ENCODE measurements at places on chromosomes 13 and 19.

GRCh38 chr13:42977219-42977659 is 14.8 kb downstream of the EPSTI1 start:
- no peak for DNase-seq
- no peaks in the 10 kb centered on the region for H3K27me3 ChIP-seq
- H3K4me1 ChIP-seq: no peaks in the 10 kb centered on the region
- no peak overlapping the region for H3K27ac ChIP-seq
- no peak overlapping the region for H3K4me3 ChIP-seq
- H3K36me3 ChIP-seq: no peaks in the 10 kb centered on the region

DNA sequence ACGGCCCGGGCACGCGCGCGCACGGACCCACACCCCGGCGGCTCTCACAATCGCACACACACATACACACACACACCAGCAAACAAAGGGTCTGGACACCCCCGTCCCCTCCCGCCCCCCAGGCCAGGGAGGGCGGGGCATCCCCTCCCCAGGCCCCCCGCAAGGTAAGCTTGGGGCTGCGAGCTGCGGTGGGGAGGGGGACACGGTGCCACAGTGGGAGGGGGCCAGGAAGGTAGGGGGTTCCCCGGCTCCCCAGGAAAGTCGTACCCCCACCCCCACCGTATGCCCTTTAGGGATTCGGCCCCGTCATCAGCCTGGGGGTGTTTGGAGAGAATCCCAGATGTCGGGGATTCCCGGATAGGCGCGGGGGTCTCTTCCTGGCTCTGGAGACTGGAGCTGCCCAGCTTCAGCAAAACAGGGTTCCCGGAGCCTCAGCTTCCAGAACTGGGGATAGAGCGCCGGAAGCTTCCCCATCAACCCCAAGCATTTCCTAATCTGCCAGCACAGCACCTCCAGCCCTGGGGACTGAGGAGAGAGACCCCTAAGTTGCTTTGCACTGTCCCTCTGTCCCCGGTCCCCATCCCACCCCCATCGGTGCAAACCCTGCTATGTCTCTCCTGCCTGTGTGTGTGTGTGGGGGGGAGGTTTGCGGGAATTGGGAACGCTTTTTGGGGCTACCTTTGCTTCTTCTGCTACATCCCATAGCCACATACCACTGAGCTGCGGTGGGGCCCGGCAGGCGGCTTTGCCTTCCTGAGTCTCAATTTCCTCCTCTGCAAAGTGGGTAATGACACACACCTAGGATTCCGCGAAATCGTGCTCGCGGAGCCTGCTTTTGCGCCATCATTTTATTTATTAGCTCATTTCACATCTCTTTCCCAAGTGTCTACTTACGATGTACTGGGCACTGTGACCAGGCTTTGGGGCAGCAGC is 1.8 kb upstream of the CDC37 start:
- peaks cover 7% of the 10 kb centered on the region for H3K36me3 ChIP-seq
- H3K27me3 ChIP-seq: peaks cover 24% of the 10 kb centered on the region
- no peak for DNase-seq

- H3K27me3 ChIP-seq: no peaks in the 10 kb centered on the region
- no peaks in the 10 kb centered on the region for H3K4me1 ChIP-seq
- no peaks in the 10 kb centered on the region for H3K36me3 ChIP-seq
- H3K27ac ChIP-seq: no peak overlapping the region
- no peak for DNase-seq
Observed at GRCh38 chr13:106609116-106609515, 41.2 kb upstream of the ARGLU1 start.

DNA sequence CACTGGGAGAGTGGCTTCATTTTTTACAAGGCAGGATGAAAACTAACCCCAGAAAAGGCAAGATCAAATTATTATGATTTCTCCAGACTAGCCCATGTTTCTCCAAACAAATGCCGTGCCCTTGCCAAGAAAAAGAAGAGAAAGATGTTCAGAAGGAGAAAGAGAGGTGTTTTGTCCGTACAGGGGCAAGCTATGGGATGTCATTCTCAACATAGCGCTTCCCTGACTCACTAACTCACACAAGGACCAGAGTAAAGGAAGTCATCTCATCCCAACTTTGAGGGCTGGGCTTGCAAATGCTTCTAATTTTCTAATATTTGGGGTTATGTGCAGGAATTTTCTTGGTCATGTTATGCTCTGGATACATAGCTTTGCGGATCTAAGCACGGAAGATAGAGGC is 224.2 kb upstream of the MAB21L1 start:
- H3K4me1 ChIP-seq: peaks cover 3% of the 10 kb centered on the region
- H3K4me3 ChIP-seq: no peak overlapping the region
- H3K36me3 ChIP-seq: no peaks in the 10 kb centered on the region
- no peak overlapping the region for H3K27ac ChIP-seq

DNA sequence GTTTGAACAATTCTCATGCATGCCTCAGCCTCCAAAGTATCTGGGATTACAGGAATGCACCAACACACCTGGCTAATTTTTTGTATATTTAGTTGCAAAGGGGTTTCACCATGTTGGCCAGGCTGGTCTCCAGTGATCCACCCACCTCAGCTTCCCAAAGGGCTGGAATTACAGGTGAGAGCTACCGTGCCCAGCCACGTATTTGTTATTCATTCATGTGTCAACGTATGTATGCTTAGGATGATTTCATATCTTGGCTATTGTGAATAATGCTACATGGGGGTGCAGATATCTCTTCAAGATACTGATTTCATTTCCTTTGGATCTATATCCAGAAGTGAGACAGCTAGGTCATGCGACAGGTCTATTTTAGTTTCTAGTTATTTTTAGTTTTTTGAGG is 113.4 kb downstream of the TSHZ3 start:
- H3K27ac ChIP-seq: no peak overlapping the region
- H3K27me3 ChIP-seq: no peaks in the 10 kb centered on the region
- DNase-seq: no peak
- H3K4me3 ChIP-seq: no peak overlapping the region
- peaks cover 4% of the 10 kb centered on the region for H3K4me1 ChIP-seq

DNA sequence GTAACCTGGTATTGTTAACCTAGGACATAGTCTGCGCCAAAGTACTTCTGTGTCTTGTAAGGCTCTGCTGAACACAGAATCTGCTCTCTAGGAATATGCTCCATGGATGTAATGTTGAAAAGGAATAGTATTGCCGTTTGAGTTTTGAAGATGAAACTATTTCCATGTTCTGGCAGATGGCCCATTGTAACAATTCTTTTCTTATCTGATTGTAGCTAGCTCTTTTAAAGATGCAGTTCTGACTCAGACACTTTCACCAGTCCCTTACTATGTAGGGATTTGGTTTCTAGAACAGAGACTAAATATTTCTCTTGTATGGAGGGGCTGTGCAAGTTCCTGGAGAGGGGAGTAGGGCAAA is 185.6 kb downstream of the MTUS2 start:
- H3K27ac ChIP-seq: no peak overlapping the region
- H3K4me1 ChIP-seq: no peaks in the 10 kb centered on the region
- no peak overlapping the region for H3K4me3 ChIP-seq
- no peak for DNase-seq
- H3K27me3 ChIP-seq: no peaks in the 10 kb centered on the region

DNA sequence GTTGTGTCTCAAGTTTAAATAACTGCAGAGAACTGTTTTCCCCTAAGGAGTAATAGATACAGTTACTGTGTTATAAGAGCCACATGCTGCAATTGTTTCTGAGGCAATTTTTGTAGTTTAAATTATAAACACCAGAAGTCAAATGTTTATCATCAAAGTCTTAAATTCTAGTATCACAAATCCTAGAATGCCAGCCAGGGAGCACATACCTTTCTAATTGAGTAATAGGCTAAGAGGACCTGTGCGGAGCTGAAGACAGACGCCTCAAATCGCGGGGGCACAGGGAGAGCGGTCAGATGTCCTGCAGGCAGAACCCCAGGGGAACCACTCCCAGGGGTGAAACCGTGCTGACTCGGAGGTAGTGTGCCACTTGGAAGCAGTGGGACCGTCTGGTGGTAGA is 65.2 kb upstream of the TNFRSF19 start:
- H3K27me3 ChIP-seq: no peaks in the 10 kb centered on the region
- peak; percentile 30 for DNase-seq
- H3K27ac ChIP-seq: peak overlapping the region; percentile 83
- H3K4me3 ChIP-seq: no peak overlapping the region

GRCh38 chr13:47858042-47859025 is 142.7 kb downstream of the SUCLA2 start:
- H3K27me3 ChIP-seq: no peaks in the 10 kb centered on the region
- H3K4me1 ChIP-seq: no peaks in the 10 kb centered on the region
- H3K36me3 ChIP-seq: no peaks in the 10 kb centered on the region
- no peak overlapping the region for H3K27ac ChIP-seq

- H3K27ac ChIP-seq: no peak overlapping the region
- H3K36me3 ChIP-seq: no peaks in the 10 kb centered on the region
- peak; percentile 37 for DNase-seq
Observed at GRCh38 chr13:39451301-39451700, 151.7 kb downstream of the LHFPL6 start.

GRCh38 chr19:1000095-1000494 is at the start of gene GRIN3B:
TSS of gene GRIN3B (plus strand) at chr19:1000419. CDS start at chr19:1000438, 19 bp downstream.
- peaks cover 78% of the 10 kb centered on the region for H3K27me3 ChIP-seq
- no peak within 1 kb of the TSS for H3K27ac ChIP-seq
- no peaks in the 10 kb centered on the region for H3K36me3 ChIP-seq
- H3K4me1 ChIP-seq: peaks cover 20% of the 10 kb centered on the region

- no peak for DNase-seq
- H3K27me3 ChIP-seq: no peaks in the 10 kb centered on the region
- no peak overlapping the region for H3K27ac ChIP-seq
- peaks cover 5% of the 10 kb centered on the region for H3K4me1 ChIP-seq
Observed at GRCh38 chr13:42409551-42409950, 137.6 kb downstream of the AKAP11 start.

DNA sequence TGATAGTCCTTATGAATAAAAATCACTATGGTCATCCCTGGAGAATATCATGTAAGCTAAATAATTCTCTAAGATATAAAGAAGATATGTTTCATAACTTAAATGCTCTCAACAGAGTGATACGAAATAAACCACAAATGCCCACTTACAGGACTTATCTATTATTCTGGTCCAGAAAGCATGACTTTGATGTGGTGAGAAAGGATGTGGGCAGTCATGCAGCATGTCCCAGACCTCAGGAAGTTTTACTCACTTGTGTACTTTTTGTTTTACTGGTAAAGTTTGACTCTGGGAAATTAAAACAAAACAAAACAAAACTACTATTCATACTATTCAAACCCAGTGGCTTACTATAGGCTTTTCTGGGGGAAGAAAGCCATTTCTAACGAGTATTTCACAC is 483.2 kb upstream of the SLITRK6 start:
- H3K4me1 ChIP-seq: no peaks in the 10 kb centered on the region
- no peaks in the 10 kb centered on the region for H3K36me3 ChIP-seq
- no peak overlapping the region for H3K4me3 ChIP-seq

DNA sequence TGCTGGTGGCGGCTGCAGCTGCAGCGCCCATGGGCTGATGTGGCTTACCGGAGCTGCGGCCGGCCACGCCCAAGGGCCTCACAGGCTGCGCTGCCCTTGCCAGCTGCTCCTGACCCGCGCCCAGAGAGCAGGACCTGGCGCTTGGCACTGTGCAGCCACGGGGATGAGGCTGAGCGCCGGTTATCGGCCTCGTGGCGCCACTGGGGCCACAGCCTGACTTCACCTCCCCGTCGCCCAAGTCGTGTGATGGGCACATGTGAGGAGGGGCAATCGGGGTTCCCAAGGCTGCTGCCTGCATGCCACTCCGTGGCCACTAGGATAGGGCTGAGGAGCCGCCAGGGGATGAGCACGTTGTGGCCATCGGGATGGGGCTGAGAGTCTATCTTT is 77.2 kb upstream of the PABPC3 start:
- no peak for DNase-seq
- no peak overlapping the region for H3K27ac ChIP-seq
- H3K4me1 ChIP-seq: peaks cover 9% of the 10 kb centered on the region
- H3K36me3 ChIP-seq: no peaks in the 10 kb centered on the region

- H3K4me3 ChIP-seq: no peak overlapping the region
- no peaks in the 10 kb centered on the region for H3K36me3 ChIP-seq
- no peaks in the 10 kb centered on the region for H3K27me3 ChIP-seq
- H3K27ac ChIP-seq: no peak overlapping the region
- H3K4me1 ChIP-seq: no peaks in the 10 kb centered on the region
- no peak for DNase-seq
Observed at GRCh38 chr13:83498481-83499190, 383.6 kb downstream of the SLITRK1 start.

DNA sequence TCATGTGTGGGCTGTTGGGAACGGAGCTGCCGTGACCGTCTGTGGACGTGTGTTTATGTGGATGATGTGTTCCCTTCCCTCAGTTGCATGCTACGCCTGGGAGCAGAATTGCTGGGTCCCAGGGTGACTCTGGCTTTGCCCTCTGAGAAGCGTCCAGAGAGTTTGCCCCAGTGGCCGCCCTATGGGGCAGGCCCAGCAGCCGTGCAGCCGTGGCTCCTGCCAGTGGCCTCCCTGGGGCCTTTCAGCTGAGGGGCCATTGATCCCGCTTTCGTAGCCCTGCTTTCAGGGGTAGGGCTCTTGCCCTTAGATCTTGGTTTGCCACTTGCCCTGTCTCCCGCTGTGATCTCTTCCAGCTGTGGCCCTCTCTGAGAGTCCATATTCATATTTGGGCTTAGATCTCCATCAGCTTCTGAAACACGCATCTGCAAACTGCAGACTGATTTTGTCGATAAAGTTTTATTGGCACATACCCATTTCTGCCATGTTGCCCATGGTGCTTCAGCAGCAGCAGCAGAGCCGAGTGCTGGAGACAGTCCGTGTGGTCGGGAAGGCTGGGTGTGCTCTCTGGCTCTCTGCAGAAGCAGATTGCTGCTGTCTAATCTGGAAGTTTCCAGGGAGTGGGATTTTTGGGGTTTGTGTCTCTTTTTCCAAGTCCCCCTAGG is 17.6 kb downstream of the GNA11 start:
- no peaks in the 10 kb centered on the region for H3K27me3 ChIP-seq
- H3K27ac ChIP-seq: no peak overlapping the region
- DNase-seq: no peak
- H3K4me3 ChIP-seq: no peak overlapping the region
- peaks cover 59% of the 10 kb centered on the region for H3K36me3 ChIP-seq
- H3K4me1 ChIP-seq: peaks cover 30% of the 10 kb centered on the region

DNA sequence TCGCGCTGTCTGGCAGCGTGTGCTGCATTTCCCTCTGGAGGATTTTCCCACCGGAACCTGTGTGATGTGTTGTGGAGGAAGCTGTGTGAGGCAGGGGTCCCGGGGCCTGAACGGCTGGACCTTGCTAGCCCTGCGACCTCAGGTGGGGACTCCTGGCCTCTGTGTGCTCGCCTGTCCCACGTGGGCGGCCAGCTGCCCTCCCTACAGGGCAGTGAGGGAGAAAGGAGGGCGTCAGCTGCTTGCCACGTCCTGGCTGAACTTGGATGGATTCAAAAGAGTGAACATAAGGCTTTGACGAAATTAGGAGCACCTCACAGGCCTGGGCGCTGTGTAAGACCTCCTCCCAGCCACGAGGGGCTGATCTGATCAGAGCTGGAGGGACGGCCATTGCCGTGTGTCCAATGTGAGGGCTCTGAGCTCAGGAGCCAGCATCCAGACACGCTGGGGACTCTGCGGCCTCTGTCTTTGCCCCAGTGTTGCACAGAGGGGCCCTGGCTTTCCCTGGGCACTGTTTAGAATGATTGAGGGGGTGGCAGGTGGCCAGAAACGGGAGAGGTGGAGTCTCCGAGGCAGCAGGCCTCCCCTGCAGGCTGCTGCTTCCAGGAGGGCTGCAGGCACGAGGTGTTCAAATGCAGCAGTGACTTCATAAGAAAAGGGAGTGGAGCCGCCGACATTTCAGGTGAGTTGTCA is 13.0 kb downstream of the TFDP1 start:
- peaks cover 2% of the 10 kb centered on the region for H3K4me1 ChIP-seq
- H3K4me3 ChIP-seq: no peak overlapping the region
- no peak for DNase-seq
- H3K36me3 ChIP-seq: peaks cover 76% of the 10 kb centered on the region
- no peaks in the 10 kb centered on the region for H3K27me3 ChIP-seq

Measured in mesenchymal stem cell (in vitro differentiated cells and primary cell).